Endodermal cell (in vitro differentiated cells): ENCODE measurements at places on chromosomes 16 and 17.

- peak; percentile 81 for DNase-seq
These were observed 6.1 kb upstream of the TBX2 start for GRCh38 chr17:61393550-61393903.

DNA sequence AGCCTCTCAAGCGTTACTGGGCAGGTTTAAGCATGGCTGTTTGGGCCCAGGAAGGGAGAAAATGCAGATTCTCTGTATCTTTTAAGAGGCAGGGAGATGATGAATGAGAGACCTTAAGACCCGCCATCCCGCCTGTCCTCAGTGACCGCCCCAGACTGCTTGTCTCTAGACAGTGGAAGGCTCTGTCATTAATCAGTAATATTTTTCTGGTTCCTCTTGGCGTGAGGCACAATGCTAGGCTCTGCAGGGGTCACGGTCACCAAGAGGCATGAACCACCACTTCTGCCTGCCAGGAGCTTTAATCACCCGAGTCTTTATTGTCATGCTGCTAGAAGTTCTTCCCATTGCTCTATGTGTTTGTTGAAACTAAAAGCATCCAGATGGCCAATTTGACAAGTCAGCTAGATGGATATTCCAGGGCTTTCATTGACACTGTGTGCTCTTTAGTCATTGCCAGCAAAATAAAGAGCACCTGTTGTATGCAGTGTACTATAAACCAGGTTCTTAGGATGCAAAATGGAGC lies 3.2 kb downstream of the SLC6A2 start:
- no peak for DNase-seq

DNA sequence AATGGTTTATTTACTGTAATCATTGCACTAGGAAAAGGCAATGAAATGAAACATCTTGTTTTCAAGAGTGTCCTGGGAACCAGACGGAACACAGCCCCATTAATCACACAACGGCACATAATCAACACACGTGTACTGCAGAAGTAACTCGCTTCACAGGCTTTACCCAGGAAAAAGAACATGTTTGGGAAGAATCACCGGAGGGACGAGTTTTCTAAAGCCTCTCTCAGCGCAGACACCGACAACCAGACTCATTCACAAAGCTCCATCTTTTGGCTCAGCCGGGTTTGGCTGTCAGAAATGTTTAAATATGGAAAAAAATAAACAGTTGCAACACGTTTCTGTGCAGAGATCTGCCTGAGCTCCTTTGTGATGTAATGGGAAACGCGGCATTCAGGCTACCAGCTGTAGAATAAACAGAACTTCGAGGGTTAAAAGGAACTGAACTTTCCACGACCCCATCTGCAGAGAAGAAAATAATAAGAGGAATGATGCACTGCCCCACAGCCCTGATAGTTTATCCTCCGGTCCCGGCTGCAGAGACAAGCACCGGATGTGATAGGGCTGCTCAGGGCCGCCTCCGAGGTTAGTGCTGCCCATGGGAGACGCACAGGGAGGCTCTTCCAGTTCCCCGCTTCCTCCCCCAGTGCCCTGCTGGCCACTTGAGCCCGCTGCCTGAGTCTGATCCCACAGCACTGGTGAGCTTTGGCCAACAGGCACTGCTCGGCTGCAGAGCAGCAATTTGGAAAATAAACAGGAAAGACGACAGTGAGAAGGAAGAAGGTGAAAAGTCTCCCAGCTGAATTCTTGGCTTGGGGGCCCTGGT lies 119.8 kb downstream of the HIC1 start:
- DNase-seq: no peak

- DNase-seq: no peak
These were observed 32.6 kb downstream of the CTCF start for GRCh38 chr16:67594956-67595355.

DNA sequence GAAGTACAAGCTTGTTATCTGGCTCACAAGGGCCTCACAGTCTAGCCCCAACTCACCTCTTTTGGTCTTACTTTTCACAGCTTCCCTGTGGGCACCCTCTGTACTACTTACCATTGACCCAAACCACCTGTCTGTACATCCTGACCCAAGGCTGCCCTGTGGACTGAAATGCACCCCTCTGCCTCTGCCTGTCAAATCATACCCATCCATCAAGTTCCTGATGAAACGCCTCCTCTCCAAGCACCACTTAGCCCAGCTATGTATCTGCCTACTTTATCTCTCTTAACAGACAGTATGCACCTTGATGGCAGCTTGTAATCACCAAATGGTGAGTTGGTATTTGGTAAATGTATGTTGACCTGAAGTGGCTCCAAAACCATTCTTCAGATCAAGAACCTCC lies 7.5 kb upstream of the MAP3K14 start:
- DNase-seq: no peak

GRCh38 chr17:58666858-58667267 lies 25.0 kb downstream of the TEX14 start:
- no peak for DNase-seq
